ENCODE measurements at places on chromosomes 6 and 20.
A peak's percentile ranks its signal among the peaks of the same experiment; 100 is the strongest.

DNA sequence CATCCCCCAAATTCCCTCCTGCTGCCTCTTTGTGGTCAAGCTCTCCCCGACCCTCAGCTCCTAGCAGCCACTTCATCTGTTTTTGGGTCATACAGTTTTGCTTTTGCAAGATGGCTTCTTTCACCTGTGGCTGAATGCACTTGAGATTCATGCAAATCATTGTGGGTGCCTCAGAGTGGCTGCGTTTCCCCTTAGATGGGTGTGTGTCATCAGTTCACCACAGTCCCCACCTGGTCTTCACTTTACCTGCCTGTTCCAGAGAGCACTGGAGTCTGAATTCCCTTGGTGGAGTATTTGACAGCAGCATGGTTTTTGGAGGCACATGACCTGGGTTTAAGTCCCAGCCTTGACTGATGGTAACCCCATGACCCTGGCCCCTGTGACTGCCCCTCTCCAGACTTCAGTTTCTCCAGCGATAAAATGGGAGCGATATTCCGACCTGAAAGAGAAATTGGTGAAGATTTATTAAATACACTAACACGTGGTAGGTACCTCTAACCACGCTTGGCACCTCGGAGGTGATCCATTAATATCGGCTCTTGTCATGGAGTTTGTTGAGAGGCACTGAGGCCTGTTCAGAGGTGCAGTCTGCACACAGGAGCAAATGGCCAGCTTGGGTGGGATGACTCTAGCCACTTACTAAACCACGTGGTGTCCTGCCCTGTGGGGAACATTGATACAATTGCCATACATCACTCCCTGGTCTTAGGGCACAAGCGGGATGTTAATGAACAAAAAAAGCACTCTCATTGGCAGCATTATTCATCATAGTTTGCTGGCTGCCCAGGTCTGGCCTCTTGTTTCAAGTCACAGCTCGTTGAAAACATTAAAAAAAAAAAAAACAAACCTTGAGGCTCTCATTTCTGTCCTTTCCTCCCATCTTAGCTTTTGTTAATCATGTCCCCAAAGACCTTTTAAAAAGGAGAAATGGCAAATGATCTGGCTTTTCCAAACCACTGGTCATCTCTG lies 167.2 kb upstream of the KCNG1 start:
- peak; percentile 47 for DNase-seq

- no peak for DNase-seq
Observed at GRCh38 chr6:134312038-134312660, 5.8 kb downstream of the SGK1 start.

DNA sequence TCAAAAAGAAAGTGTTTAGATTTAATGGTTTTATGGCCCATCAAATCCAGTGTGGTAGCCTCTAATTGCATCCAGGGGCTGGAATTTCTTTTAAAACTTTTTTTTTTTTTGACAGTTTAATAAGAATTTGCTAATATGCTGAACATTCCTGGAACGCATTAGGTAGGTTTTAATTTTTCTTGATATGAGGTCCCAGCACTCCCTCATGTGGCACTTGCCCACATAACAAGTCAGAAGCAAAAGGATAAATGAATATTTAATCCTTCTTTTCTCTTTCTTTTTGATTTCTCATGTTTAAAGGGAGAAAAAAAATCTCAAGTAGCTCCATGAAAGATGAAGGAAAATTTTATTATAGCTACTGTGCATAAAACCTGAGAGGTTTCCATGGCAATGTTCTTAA lies 13.5 kb downstream of the HAO1 start:
- DNase-seq = peak; percentile 45

DNA sequence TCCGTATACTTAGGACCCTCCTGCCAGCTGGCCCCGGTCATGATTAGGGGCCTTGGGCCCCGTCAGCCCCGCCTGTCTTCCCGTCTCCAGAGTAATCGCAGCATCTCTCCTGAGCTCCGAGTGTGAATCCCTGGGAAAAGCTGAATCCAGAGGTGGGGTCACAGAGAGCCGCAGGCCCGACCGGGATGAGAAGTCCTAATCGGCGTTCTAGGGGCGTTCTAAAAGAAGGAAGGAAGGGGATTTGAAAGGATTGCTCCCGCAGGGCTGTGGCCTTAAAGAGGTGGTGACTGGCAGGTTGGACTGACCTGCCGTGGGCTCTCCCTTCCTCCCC lies 371 bp downstream of the HMGN4 start:
- DNase-seq = no peak

GRCh38 chr6:88616380-88616779 lies 347.0 kb downstream of the RNGTT start:
- peak; percentile 68 for DNase-seq

All from Karpas-422 (cell line).